ENCODE measurements at places on chromosomes 11 and 22.

DNA sequence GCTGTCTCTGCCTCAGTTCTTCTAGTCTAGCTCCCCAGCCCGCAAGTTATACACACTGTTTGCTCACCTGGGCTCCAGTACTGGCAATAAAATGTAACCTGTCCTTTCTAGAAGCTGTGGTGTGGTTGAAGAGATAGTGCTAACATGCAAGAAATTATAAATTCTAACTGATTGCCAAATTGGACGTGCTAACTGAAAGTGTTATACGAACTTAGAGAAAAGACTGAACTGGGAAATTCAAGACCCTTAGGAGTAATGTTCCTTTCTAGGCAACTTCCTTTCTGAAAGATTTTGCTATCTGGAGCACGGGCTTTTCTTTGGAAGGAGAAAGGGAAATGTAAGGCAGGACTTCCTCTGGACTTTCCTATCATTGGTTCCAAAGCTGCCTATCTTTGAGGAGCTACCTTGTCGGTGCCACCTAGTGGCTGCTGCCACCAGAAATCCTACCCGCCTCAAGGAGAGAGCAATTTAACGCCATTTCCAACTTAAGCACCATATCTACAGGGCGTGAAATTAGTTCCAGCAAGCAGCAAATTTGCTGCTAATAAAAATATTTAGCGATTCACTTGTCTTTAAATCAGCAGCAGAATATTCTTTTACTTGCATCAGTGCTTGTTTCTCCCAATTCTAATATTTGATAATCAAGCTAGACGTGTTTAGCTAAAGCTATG is 12.7 kb upstream of the TMEM218 start:
- peak; percentile 77 for DNase-seq

DNA sequence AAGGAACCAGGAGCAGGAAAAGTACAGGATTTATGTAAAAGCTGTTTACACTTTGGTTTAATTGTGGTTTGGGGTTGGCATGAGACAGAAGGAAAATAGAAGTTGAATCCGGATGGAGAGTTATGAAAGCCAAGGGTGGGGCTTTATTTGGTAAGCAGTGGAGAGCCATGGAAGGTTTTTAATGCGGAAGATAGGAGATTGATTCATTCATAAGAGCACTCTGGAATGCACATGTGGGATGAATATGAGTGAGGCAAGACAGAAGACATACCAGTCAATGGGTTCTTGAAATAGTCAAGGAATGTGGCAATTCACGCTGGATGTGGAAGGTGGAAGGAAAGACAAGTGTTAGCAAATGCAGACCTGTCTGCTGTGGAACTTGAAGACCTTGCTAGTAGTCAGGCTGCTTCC is 9.3 kb upstream of the GLB1L3 start:
- peak; percentile 78 for DNase-seq

DNA sequence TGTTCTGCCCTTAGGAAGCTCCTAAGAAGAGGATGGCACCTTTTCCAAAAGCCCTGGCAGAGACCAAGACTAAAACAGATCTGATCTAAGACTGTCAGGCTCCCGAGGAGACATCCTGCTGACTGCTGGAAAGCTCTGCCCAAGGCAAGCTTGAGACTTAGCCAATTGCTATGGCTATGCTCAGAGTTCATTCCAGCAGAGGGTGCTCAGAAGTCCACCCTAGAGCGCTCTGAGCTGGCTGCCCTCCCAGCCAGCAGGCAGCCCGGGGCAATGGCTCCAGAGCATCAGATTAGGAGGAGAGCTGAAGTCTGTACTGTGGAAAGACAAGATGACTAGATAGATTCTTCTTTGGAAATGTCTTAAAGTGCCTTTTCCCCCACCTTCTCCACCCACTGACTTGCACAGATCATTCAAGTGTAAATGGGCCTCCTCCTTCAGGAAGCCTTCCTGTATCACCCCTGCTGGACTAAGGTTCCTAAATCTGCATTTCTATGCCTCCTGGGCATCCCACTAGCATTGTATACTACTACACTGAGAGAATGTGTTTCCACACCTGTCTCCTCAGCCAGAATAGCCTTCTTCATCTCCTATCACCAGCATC is 23.4 kb downstream of the LRRC55 start:
- DNase-seq: peak; percentile 40

DNA sequence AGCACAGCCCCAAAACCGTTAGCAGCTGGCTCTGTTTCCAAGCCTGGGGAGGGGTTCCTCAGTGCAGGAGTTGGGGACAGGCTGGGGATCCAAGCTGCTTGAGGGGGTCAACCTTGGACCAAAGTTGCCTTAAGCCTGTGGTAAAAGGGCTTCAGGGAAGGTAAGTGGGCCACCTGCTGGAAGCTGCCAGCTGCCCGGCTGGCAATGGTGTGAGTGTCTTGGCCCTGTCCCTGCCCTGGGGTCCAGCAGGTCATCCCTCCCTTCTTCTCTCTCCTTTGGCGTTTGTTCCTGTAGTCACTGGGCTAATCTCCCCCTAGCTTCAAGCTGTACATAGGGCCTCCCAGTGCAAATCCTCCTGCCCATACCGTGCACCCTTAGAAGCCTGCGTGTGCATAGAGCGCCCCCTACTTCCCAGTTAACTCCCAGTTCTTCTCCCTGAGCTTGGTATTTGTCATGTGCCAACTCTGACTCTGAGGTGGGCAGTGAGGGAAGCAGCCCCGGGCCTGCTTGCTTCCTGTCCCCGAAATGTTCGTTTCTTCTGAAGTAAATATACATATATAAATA is 4.4 kb downstream of the TMEM258 start:
- peak; percentile 90 for DNase-seq

DNA sequence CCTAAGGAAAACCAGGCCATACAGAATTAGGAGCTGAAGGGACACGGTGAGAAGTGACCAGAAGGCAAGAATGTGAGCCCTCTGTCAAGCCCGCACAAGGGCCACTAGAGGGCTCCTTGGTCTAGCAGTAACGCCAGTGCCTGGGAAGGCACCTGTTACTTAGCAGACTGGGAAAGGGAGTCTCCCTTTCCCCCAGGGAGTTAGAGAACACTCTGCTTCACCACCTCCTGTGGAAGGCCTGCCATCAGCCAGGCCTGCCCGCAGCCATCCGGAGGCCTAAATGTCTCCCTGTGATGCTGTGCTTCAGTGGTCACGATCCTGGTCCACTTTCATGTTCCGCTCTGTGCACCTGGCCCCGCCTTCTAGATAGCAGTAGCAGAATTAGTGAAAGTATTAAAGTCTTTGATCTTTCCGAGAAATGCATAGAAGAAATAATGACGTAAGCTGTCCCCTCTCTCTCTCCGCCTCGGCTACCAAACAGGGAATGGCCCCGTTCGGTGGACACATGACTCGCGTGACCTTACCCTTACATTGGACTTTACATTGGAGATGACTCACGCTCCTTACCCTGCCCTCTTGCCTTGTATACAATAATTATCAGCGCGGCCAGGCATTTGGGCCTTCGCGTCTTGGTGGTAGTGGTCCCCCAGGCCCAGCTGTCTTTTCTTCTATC is 10.7 kb upstream of the GSTP1 start:
- peak; percentile 70 for DNase-seq
